ENCODE measurements at places on chromosomes 1 and 21. TPM values are rescaled to one million over a fixed set of nuclear protein-coding genes. Genes with fewer than 3 reads are reported as not detected.

DNA sequence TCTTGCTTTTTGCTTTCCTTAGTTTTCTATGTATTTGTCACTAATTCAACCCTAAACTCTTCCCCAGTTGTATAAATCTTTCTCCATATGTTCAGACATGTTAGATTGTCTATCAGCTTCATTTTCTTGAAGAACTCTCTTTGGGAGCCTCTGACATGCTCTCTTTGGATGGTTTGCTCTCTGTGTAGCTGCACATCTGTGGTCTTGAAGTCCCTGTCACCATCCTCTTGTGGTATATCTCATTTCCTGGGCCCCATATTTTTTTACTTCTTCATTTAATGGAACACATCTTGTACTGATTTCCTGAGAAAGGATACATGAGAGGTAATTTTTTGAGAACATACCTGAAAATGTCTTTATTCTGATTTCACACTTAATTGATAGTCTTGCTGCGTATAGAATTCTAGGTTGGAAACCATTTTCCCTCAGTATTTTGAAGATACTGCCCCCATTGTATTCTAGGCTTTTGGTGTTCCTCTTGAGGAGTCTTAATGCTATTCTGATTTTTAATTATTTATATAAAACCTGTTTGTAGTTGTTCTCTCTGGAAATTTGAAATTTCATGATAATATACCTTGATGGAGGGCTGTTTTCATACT is 72.6 kb downstream of the ST3GAL3 start:
- peaks cover 10% of the 10 kb centered on the region for H3K4me1 ChIP-seq
- no peaks in the 10 kb centered on the region for H3K27me3 ChIP-seq
- DNase-seq: no peak
- no peak overlapping the region for H3K27ac ChIP-seq

DNA sequence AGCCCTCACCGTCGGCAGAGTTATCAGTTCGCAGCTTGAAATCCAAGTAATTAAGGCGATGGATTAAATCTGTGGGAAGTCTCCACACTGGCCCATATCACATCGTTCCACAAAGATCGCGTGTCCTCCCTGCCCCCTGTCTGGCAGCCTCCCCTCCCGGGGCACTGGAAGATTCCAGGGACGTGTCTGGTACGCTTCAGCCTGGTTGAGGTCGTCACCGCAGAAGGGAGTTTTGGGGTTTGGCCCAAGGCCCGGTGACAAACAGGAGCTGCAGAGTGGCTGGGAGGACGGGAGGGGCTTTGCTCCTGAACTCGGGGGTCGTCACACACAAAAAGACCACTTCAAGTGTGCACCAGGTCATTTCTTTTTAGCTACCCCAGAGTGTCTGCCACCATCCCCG is 51.1 kb downstream of the PRDM16 start:
- no peaks in the 10 kb centered on the region for H3K27me3 ChIP-seq
- peak; percentile 51 for DNase-seq
- H3K27ac ChIP-seq: no peak overlapping the region

GRCh38 chr1:195327361-195327760 is 1280.9 kb downstream of the KCNT2 start:
- no peak overlapping the region for H3K27ac ChIP-seq
- H3K4me1 ChIP-seq: no peaks in the 10 kb centered on the region
- H3K27me3 ChIP-seq: no peaks in the 10 kb centered on the region
- no peak for DNase-seq
- H3K36me3 ChIP-seq: no peaks in the 10 kb centered on the region

GRCh38 chr1:69256036-69256435 is 311.7 kb upstream of the LRRC7 start:
- DNase-seq: no peak
- H3K27me3 ChIP-seq: no peaks in the 10 kb centered on the region
- no peaks in the 10 kb centered on the region for H3K4me1 ChIP-seq
- H3K4me3 ChIP-seq: no peak overlapping the region
- H3K36me3 ChIP-seq: no peaks in the 10 kb centered on the region

- peak; percentile 84 for DNase-seq
- H3K27ac ChIP-seq: peak overlapping the region; percentile 38
- peaks cover 12% of the 10 kb centered on the region for H3K4me1 ChIP-seq
- H3K27me3 ChIP-seq: no peaks in the 10 kb centered on the region
- H3K36me3 ChIP-seq: no peaks in the 10 kb centered on the region
Measured at GRCh38 chr1:202615501-202616354, 94.5 kb downstream of the SYT2 start.

DNA sequence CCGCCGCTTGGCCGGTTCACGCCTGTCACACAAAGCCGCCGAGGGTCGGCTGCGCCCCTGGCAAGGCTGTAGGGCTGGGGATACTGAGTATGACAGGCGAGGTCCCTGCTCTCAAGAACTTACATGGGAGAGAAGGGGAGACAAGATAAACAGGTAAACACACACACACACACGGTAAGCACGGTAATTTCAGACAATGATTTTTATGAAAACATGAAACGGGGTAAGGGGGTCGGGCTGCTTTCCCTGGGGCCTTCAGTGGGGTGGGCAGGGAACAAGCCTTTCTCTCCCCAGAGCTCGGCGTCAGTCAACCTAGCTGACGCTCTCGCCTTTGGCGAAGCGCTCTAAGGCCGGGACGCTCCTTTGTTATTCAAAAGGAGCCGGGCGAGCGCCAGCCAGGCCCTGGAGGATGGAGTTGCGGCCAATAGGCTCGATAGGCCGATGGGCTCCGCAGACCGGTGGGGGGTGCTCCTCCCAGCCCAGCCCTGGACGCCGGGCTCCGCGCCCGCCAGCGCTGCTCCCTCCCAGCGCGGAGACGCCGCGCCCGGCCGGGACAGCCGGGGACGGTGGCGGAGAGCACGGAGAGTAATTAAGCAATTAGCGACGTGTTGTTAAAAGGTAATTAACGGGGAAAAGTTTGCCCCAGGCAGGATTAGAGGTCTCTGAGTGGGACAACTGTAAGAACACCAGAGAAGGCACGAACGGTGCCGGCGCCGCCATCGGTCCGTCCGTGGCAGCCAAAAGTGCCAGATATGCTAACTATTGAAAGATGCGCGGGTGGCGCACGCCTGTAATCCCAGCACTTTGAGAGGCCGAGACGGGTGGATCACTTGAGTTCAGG is 950 bp upstream of the INKA2 start:
- peak; percentile 59 for DNase-seq
- no peaks in the 10 kb centered on the region for H3K27me3 ChIP-seq
- no peaks in the 10 kb centered on the region for H3K36me3 ChIP-seq
- H3K4me3 ChIP-seq: peak overlapping the region; percentile 49
- peak overlapping the region; percentile 83 for H3K27ac ChIP-seq

GRCh38 chr1:15337656-15338402 is 71.9 kb upstream of the EFHD2 start:
- H3K27ac ChIP-seq: peak overlapping the region; percentile 69
- H3K4me1 ChIP-seq: peaks cover 16% of the 10 kb centered on the region
- H3K27me3 ChIP-seq: no peaks in the 10 kb centered on the region
- peak; percentile 91 for DNase-seq
- no peak overlapping the region for H3K4me3 ChIP-seq

- no peak overlapping the region for H3K27ac ChIP-seq
- peak; percentile 31 for DNase-seq
- H3K36me3 ChIP-seq: no peaks in the 10 kb centered on the region
- no peaks in the 10 kb centered on the region for H3K27me3 ChIP-seq
- no peaks in the 10 kb centered on the region for H3K4me1 ChIP-seq
- no peak overlapping the region for H3K4me3 ChIP-seq
Measured at GRCh38 chr1:46333300-46334029, 7.1 kb upstream of the NSUN4 start.

- H3K4me3 ChIP-seq: no peak overlapping the region
- no peaks in the 10 kb centered on the region for H3K4me1 ChIP-seq
- no peaks in the 10 kb centered on the region for H3K27me3 ChIP-seq
- no peaks in the 10 kb centered on the region for H3K36me3 ChIP-seq
Measured at GRCh38 chr1:244060686-244061085, 9.6 kb downstream of the ZBTB18 start.

GRCh38 chr1:184535191-184535970 is 148.6 kb downstream of the C1orf21 start:
- no peaks in the 10 kb centered on the region for H3K36me3 ChIP-seq
- no peaks in the 10 kb centered on the region for H3K27me3 ChIP-seq
- H3K4me1 ChIP-seq: peaks cover 5% of the 10 kb centered on the region
- H3K27ac ChIP-seq: peak overlapping the region; percentile 71
- DNase-seq: peak; percentile 8

DNA sequence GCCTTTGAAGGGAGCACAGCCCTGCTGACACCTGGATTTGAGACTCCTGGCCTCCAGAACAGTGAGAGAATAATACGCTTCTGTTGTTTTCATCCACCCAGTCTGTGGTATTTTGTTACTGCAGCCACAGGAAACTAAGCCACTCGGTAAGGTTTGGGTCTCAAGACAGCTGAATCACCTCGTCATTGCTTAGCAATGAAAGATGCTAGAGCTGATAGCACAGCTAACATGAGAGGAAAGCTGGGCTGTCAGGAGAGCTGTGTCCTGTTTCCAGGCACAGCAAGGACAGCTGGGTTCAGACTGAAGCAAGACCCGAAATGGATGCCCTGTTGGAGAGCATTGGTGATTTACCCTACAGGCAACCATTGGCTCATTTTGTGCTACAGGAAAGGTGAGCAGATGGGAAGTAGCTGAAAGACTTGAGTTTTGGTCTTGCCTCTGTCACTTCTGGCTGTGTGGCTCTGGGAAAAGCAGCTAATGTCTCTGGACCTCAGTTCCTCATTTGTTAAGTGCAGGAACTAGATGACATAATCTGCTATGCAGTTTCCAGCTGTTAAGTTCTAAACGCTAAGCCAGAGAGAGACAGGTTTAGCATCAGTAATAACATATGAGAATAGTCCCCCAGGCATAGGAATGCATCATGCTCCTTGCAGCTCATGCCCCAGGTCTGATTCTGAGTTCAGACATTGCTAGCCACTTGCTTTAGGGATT is 58.0 kb downstream of the CLIC6 start:
- no peaks in the 10 kb centered on the region for H3K36me3 ChIP-seq
- DNase-seq: no peak
- no peak overlapping the region for H3K27ac ChIP-seq
- peaks cover 4% of the 10 kb centered on the region for H3K27me3 ChIP-seq
- H3K4me1 ChIP-seq: no peaks in the 10 kb centered on the region
- no peak overlapping the region for H3K4me3 ChIP-seq

- DNase-seq: peak; percentile 8
- H3K27ac ChIP-seq: no peak overlapping the region
- H3K4me1 ChIP-seq: no peaks in the 10 kb centered on the region
- H3K27me3 ChIP-seq: no peaks in the 10 kb centered on the region
- H3K4me3 ChIP-seq: no peak overlapping the region
Measured at GRCh38 chr1:50488356-50488755, 65.1 kb upstream of the DMRTA2 start.

DNA sequence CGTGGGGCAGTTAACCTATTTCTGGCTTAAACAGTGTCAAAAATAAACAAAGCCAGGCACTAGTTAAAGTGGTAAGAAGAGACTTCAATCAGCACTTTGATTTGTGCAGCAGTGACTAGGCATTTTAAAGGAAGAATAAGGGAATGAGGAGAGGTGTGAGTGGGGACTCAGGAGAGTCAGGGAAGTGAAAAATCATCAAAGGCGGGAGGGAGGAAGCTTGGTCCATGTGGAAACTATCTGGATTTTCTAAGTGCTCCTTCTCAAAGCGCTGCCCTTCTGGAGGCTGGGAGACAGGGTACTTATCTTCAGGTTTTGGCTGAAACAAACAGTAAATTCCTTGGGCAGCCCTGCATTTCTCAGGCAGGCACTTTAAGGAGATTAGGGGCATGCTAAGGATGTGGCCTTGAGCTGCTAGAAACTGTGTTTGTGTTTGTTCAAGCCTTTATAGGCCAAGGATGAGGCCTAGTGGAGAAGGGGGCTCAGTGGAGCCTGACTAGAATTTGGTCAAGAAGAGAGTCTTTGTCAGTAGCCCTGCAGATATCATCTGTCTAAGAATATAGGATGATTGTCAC is 486.5 kb downstream of the SIPA1L2 start:
- H3K27ac ChIP-seq: no peak overlapping the region
- H3K36me3 ChIP-seq: no peaks in the 10 kb centered on the region
- H3K4me1 ChIP-seq: peaks cover 3% of the 10 kb centered on the region
- H3K27me3 ChIP-seq: no peaks in the 10 kb centered on the region
- DNase-seq: peak; percentile 22

GRCh38 chr21:46431448-46431847 is 27.2 kb upstream of the DIP2A start:
- H3K27me3 ChIP-seq: no peaks in the 10 kb centered on the region
- no peak overlapping the region for H3K4me3 ChIP-seq
- no peaks in the 10 kb centered on the region for H3K4me1 ChIP-seq

DNA sequence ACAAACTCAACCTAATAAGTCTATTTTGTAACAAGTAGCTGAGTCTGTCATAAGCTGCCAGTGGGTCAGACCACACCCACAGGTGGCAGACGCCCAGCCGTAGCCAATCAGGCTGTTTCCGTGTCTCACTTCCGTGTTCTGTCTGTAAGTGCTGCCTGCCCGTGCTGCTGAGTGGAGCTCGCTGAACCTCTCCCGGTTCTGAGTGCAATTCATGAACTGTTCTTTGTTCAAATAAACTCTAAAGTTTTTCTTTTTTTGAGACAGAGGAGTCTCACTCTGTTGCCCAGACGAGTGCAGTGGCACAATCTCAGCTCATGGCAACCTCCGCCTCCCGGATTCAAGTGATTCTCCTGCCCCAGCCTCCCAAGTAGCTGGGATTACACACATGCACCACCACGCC is 25.1 kb downstream of the POFUT2 start:
- no peaks in the 10 kb centered on the region for H3K27me3 ChIP-seq
- DNase-seq: no peak
- no peak overlapping the region for H3K27ac ChIP-seq
- H3K4me3 ChIP-seq: no peak overlapping the region
- H3K36me3 ChIP-seq: peaks cover 26% of the 10 kb centered on the region

DNA sequence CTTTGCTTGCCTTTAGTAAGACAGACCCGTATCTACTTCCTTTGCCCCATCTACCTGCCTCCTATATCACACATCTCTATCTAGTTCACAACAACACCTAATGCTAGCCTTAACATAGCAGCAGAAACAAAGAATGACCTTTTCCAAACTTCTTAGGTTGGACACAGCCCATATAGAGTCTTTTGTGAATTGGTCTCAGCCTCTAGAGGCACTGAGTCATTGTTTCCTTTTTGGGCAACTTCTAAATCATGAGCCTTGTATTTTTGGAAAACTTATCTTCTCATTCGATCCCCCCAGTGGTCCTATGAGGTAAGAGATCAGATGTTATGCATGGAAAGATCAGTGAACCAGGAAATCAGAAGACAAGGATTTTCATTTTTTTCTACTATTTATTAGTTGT is 679.4 kb upstream of the USP24 start:
- H3K27me3 ChIP-seq: no peaks in the 10 kb centered on the region
- peak; percentile 49 for DNase-seq
- H3K4me3 ChIP-seq: no peak overlapping the region
- H3K4me1 ChIP-seq: no peaks in the 10 kb centered on the region
- no peaks in the 10 kb centered on the region for H3K36me3 ChIP-seq

GRCh38 chr1:79283451-79283850 is 276.9 kb upstream of the ADGRL4 start:
- H3K4me3 ChIP-seq: no peak overlapping the region
- no peaks in the 10 kb centered on the region for H3K36me3 ChIP-seq
- H3K4me1 ChIP-seq: no peaks in the 10 kb centered on the region

GRCh38 chr1:200951016-200951415 is 56.3 kb downstream of the INAVA start:
- no peak overlapping the region for H3K27ac ChIP-seq
- no peaks in the 10 kb centered on the region for H3K36me3 ChIP-seq
- no peaks in the 10 kb centered on the region for H3K27me3 ChIP-seq
- H3K4me1 ChIP-seq: no peaks in the 10 kb centered on the region
- no peak for DNase-seq
- no peak overlapping the region for H3K4me3 ChIP-seq

CDK18 gene
- total RNA-seq: 1.5 TPM

SAMSN1 gene
- not detected for total RNA-seq

CLCA4 gene
- total RNA-seq: not detected

ADCY10 gene
- under 0.01 TPM for total RNA-seq

SRSF10 gene
- total RNA-seq: 93.5 TPM

TAGLN2 gene
- total RNA-seq: 220 TPM

FAM72C gene
- total RNA-seq: 0.83 TPM

TMEM269 gene
- total RNA-seq: not detected

OR2G6 gene
- total RNA-seq: not detected

AK5 gene
- 21.6 TPM for total RNA-seq

All from fibroblast of lung (primary cell).